CD4-positive, CD25-positive, alpha-beta regulatory T cell (primary cell): ENCODE measurements at places on chromosomes 7 and 10.

- no peak for DNase-seq
Measured at GRCh38 chr10:94219829-94220228, 142.9 kb downstream of the NOC3L start.

- DNase-seq, result no peak
Measured at GRCh38 chr10:123044391-123044790, 35.6 kb downstream of the ACADSB start.

GRCh38 chr10:569961-570627 lies 119.4 kb downstream of the DIP2C start:
- no peak for DNase-seq

- no peak for DNase-seq
Measured at GRCh38 chr10:71339796-71340589, 20.9 kb downstream of the SLC29A3 start.

DNA sequence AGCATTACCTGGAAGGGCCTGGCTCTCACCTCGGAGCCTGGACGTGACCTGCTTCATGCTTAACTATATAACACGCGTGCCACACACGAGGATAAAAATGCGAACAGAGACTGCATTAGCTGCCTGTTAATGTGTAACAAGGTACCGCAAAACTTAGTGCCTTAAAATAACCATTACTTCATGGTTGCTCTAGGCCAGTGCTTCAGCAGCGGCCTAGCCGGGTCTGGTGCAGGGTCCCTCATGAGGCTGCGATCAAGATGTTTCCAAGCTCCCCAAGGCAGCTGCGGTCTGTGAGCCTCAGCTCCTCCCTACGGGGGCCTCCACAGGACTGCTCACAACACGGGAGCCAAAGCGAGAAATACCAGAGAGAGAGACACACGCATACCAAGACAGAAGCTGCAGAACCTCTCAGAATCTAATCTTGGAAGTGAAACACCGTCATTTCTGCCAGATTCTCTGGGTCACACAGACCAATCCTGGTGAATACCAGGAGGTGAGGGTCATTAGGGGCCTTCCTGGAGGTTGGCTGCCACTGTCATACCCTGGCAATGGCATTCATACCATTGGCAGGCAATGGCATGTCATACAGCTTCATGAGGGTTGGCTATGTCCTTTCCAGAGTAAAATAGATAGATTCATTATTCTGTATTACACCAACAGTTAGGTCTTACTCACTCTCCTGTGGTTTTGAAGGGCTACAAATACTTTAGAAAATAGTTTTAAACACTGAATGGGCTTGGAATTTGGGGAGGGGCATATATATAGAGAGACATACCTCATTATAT lies 94.5 kb downstream of the HIPK2 start:
- DNase-seq, result no peak

- DNase-seq, result no peak
Measured at GRCh38 chr7:135877805-135878204, 99.4 kb downstream of the MTPN start.

DNA sequence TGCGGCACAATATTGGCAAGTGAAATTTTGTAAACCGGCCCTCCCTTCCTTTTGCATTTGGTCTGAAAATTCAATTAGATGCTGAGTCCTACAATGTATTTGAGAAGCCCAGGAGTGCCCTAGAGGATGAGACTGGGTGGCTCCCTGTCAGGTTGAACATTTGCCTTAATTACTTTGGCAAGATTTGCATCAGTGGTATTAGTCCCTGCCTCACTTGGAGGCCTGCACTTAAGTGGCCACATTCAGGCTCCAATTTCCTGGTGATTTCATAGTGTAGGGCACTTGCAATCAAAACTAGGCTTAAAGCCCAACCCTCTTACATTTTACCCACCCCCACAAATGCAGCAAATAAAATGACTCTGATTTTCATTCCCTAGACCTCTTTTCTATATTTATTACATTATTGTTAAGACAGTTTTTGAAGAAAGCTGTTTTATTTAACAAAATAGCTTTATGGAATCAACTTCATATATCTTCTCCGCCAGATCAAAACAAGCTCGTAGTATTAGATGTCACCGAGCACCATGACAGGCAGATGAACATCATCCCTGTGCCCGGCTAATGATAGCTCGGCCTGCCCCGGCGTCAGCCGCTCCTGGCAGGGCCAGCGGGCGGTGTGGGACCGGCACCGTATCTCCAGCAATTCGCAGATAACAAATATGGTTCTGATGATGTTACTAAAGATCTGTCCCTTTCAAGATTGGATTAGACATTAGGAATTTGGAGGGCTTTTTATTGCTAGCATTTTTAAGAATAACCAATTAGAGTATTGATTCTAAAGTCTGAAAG lies 73.6 kb downstream of the EGFR start:
- DNase-seq, result no peak

GRCh38 chr7:43454936-43455518 lies 127.9 kb upstream of the STK17A start:
- DNase-seq, result no peak

DNA sequence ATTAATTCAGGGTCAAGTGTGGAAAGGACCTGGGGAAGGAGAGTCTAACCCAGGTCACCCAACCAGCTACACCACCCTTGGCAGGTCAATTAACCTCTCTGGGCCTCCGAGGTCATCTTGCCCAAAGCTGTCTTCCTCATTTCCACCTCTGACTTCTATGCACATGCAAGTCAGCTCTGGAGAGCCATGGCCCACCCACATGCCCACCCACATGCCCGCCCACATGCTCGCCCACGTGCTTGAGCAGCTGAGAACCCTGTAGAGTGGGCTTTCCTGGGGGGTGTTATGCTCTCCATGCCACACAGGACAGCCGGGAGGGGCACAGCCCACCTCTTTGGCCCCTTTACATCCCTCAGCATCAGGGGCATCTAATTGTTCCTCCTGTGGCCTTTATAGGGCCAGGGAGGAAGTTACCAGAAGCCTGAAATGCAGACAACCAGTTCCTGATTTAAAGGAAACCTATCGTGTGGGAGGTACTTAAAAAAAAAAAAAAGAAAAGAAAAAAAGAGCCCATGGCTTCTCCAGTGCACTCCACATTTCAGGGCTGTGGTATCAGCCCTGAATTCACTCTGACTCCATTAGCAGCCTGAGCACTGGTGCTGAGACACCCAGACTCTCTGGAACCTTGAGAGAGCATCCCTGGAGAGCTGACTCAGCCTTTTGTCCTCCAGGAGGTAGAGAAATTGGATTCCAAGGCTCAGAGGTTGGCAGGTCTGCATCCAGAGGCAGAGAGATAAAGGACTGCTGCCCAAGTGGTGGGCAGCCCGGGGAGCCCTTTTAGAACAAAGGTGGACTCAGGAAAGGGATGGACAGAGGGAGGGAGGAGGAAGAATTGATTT lies 176.2 kb upstream of the ZMIZ1 start:
- DNase-seq, result no peak

DNA sequence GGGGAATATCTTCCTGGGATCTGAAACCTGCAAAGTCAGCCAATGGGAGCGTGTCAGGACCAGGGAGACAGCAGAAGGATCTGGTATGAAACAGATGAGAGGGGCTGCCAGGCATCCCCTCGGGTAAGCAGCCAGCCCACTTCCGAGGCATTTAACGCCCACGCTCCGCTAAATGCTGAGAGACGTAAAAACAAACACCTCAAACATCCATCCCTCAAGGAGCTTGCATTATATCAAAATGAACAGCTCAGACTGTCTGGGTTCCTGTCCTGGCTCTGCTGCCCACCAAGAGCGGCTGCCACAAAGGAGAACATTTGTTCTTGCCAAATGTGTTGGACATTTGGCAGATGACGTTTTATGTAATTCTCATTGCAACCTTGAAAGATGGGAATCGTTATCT lies 7.0 kb upstream of the SERPINE1 start:
- no peak for DNase-seq

GRCh38 chr7:23520582-23520981 lies 11.2 kb downstream of the TRA2A start:
- DNase-seq, result no peak

DNA sequence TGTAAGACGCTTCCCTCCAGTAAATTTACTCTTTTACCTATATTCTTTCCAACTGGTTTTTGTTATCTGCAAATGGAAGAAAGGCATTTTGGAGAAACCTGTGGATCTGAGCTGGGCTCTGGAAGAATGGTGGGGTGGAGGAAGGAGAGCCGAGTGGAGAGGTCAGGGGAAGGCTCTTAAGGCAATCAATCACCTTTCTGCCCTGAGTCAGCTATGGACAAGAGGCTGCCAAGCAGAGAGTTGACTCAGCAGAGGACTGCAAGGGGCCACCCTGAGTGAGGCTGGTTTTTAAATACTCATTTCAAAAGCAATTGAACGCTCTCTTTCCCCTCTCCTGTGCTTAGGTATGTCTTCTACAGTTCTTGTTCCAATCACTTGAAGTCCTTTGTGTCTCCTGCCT lies 81.8 kb downstream of the SPAG6 start:
- no peak for DNase-seq

DNA sequence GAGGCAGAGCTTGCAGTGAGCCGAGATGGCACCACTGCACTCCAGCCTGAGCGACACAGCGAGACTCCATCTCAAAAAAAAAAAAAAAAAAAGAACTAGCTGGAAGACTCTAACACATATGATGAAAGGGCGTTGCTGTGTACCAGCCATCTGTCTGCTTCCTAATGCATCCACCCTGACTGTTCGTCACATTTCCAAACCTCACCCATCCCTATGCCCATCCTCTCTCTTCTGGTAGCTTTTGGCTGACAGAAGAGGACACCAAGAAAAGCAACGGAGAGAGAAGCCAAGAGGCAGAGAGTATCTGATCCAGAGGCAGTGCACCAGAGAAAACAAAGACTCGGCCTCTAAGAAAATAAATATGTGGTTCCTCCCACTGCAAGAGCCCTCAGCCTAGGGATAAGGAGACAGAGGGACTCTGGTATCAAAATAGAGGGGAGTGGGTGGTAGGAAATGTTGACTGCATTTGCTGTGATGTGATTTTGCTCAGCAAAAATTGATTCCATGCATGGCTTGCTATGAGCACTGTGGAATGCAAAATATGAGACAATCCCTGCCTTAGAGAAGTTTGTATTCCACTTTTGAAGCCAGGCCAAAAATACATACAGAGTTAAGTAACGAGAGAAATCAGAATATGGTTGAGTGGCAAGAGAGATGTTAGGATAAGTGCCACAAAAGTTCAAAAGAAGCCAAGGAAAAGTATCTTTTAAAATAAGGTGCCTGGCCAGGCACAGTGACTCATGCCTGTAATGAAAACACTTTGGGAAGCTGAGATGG lies 100.8 kb upstream of the STK17A start:
- DNase-seq, result no peak

DNA sequence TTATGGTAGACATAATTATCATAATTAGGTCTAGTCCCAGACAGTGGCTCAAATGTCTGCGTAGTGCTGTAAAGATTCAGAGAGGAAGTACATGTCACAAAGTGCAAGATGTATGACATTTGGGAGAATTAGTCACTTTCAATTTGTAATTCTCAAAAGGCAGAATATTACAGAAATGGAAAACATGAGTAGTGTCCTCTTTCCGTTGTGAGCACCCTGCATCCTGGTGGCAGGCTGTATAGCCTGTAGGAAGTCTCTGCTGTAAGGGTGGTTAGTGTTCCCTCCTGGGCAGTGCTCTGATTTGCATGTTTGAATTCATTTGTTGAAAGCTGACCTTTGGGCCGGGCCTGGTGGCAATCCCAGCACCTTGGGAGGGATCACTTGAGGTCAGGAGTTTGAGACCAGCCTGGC lies 17.0 kb downstream of the CDK14 start:
- no peak for DNase-seq

- no peak for DNase-seq
Measured at GRCh38 chr10:83539528-83540308, 599.6 kb upstream of the GHITM start.

- DNase-seq, result no peak
Measured at GRCh38 chr10:52252307-52252706, 61.8 kb upstream of the DKK1 start.

GRCh38 chr10:67602268-67602950 lies 93.6 kb downstream of the CTNNA3 start:
- DNase-seq, result no peak

DNA sequence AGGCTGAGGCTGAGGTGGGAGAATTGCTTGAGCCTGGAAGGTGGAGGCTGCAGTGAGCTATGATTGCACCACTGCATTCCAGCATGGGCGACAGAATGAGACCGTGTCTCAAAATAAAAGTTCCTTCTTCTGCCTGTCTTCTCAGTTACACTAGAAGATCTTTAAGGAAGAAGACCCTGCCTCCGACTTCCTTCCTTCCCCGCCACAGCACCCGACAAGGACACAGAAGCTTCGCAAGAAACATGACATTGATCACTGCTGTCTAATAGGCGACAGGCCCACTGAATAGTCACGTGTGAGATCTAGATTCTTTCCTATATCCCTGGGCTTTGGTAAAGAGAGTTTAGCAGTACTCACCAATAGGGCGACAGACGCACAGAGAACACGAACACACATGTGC lies 118.2 kb downstream of the PRPF18 start:
- no peak for DNase-seq

DNA sequence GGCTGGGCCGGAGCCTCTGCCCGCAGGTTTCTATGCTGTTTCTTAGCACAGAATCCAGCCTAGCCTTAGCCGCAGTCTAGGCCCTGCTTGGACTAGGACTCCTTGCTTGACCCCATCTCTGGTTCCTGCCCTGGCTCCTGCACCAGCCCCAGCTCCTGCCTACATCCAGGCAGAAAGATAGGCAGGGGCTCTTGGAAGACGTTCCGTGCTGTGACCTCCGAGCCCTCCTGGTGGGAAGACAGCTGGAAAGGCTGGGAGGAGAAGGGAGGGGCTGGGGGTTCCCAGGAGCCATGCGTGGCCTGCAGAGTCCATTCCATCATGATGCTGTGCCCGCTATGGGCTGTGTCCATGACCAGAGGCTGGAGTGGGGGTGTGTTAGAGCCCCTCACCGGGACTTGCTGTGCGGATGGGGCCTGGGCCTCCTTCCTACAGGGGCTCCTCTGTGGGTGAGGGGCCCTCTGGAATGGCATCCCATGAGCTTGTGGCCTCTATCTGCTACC lies 26.2 kb downstream of the RAMP3 start:
- DNase-seq, result no peak

- DNase-seq, result no peak
Measured at GRCh38 chr10:12394241-12395033, 45.1 kb downstream of the CAMK1D start.

DNA sequence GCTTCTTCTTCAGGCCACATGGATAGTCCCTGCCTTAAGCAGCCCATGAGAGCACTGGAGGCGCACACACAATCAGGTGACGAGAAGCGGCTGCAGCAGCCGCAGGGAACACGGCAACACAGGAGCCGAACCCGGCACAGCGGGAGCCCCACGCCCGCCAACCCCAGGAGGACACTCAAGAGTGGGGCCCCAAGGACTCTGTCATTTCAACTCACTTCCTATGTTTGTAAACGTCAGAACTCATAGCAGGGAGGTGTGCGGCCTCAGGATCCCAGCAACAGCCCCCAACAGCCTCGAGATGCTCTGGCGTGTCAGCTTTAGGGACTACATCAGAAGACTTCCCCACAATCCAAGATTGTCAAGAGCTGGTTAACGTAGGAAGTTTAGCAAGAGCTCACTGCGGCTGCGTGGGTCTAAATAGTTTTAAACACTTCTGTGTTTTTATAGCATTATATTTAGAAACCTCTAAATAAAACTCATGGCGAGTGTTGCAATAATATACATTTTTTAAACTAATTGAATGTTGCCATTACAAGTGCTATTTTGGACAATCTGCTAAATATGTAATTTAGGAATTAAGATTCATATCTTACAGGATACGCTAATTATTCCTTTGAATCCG lies 123.4 kb downstream of the MAD1L1 start:
- no peak for DNase-seq
